Activated T-cell treated with anti-CD3 and anti-CD28 coated beads, Interleukin-2, amount 50 U/mL, for 4 hours (primary cell): ENCODE measurements at places on chromosomes 1 and 21.

GRCh38 chr1:12712076-12712475, 3.8 kb upstream of the AADACL3 start:
- DNase-seq, result no peak

DNA sequence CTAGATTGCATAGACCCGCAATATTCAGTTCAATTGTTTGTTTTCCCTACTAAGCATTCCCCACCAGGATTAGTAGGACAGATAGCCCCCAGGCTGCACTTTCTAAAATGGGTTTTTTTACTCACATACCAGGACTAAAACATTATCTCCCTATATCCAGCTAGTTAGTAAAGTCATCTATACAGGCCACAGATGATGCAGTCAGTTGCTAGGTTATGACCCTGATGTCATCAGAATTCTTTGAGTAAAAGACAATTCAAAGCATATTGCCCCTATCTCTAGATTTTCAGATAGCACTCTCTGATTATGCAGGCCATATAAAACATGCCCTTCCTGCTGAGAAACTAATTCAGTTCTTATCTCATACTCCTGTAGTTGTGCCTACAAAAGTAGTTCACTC, 203.6 kb downstream of the LBR start:
- DNase-seq, result no peak

- DNase-seq, result no peak
These were observed 20.3 kb downstream of the NFIA start for GRCh38 chr1:61102621-61103020.

GRCh38 chr1:171636141-171636540, 14.1 kb downstream of the MYOCOS start:
- no peak for DNase-seq

DNA sequence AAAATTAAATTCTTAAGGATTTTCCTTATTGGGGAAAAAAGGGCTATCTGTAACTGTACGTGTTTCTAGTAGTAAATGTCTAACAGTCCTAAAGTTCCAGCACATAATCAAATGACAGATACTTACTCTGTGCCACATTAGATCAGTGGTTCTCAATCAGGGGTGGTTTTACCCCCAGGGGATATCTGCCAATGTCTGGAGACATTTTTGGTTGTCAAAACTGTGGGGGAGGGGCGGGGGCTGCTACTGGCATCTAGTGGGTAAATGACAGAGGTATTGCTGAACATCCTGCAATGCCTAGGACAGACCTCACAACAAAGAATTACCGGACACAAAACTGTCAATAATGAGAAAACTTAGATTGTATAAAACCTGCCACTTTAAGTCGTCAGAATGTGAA, 33.4 kb upstream of the PTPRC start:
- no peak for DNase-seq
